ENCODE measurements at places on chromosomes 3 and 15.

DNA sequence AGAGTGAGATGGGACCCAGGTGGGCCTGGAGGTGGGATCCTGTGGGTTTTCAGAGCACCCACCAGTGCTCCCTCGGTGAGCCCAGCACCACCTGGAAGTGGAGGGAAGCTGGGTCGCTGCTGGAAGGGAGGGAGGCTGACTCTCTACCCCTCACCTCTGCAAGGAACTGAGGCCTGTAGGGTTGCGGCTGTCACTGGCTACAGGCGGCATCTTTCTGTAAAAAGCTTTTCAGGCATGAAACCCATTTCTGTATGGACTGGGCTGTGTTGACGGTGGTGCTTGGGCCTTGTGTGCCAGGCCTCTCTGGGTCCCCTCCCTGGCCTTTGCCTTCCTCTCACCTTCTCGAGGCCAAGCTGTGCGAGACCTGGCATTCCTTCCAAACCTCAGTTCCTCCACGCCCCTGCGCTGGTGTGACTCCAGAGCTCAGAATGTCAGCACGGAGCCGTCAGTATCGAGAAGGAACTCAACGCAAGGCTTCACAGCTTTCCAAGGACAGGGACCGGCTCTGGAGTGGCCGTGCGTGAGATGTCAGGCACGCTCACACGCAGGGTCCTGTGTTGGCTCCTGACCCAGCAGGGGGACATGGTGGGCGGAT is 16.6 kb downstream of the ABTB1 start:
- DNase-seq, result no peak

DNA sequence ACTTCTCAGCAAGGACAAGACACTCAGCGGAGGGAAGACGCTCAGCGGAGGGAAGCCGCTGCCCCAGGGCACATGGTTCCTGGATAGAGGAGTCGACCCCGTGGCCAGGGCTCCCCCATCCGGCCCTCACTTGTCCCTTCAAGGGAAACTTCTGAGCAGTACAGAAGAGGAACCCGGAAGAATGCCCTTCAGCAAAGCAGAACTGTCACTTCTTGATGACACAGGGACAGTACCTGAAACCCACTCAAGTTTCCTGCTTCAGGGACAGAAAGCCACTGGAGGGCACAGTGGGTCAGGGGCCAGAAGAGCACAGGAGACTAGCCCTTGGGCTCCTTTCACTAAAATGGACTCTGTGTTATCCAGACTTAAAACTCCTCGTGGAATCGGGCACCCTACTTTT is 97.8 kb upstream of the RPL32 start:
- no peak for DNase-seq

DNA sequence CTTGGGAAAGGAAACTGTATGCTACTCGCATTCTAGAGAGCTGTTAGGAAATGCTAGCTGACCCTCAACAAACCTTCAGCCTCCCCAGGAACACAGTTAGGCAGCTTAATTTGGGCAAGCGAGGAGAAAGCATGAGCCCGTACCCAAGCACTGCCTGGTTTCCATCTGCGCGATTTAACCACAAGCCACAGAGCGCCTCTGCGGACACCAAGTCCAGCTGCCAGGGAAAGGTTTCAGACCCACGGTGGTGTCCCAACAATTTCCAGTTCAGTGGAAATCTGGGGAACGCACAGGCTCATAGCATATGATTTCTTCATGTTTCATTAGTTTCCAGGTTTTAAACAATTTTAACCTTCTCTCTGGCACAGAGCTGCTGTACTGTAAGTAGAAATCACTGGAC is 617.6 kb downstream of the FHIT start:
- DNase-seq, result no peak

GRCh38 chr3:37603722-37604121 is 258.0 kb upstream of the CTDSPL start:
- DNase-seq, result no peak

GRCh38 chr3:3627114-3627513 is 172.1 kb upstream of the LRRN1 start:
- no peak for DNase-seq

- DNase-seq, result no peak
Measured at GRCh38 chr3:66139415-66139814, 81.4 kb upstream of the SLC25A26 start.

DNA sequence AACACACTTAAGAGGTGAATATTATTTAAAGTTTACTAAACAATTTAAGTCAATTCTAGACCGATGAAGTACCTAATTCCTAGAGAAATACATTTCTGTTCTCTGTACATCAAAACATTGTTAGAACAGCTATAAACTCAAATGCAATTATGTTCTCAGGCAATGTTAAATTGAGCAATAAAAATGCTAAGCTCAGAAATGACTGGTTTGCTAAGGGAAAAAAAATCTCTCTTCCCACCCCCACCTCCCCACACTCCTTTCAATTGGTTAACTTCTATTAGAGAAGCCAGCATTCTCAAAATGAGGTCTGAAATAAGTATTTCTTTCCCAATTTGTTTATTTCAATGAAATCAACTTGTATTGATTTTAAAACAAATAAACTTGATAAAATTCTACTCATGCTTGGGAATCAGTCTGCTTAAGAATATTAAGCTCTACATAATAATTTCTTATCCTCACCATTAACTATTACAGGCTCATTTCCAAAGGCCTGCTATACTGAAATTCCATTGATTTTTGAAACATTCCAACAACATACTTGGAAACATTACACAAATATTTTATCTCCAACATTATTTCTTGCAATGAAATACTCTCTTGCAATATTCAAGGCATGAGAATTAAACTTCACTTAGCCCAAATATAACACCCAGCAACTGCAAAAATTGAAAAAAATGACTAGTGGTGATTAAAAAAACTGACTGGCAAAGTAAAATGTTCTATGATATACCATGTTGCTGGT is 22.6 kb downstream of the TSPAN3 start:
- no peak for DNase-seq

DNA sequence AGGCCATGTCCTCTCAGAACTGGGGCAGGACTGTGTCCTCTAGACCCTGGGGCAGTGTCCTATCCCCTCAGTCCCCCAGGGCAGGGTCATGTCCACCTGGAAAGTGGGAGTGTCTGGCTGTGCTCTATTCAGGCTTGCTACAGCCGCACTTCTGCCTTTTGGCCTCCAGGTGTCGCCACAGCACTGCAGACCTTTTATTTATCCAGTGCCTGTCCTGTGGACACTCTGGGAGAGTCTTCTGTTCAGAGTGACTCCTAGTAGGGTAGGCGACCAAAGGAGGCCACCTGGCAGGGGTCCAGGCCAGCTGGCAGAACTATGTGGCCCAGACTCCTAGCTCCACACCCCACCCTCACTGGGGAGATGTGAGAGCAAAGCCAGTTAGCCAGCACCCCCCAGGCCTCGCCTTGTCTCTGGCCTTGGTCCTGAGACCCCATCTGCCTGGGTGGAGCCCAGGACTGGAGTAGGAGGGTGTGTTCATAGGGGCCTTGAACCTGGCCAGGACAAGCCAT is 3.9 kb downstream of the TMIE start:
- peak; percentile 67 for DNase-seq

DNA sequence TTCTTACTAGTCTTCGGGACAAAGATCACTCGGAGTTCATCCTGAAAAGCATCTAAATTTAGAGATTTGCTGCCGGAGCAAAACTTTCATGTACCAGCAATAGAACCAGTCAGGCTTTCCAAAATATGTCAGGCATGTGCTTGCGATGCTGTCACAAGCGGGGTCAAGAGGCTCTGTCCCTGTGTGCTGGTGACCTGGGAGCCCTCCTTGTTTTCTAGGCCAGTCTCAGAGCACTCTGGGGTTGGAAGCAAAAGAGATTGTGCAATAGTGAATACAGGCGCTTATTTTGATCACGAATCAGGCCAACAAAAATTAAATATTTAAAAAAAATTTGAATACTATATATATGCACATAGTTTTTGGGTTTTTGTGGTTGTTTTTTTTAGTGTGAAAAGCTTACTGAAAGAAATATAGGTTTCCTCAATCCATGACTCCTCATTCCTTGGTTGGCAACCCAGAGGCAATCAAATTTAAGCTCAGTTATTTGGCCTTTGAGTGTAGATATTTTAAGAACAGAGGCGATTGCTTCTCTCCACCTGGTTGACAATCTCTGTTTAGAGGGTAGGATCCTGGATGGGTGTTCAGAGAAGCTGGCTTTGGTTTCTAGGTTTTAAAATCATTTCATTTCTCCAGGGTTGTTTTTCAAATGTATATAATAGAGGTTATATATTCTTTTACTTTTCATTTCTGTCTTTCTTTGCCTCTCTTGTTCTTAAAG is 8.4 kb upstream of the KLHL24 start:
- DNase-seq, result no peak

- DNase-seq, result no peak
Measured at GRCh38 chr15:78071383-78071782, 6.1 kb downstream of the TBC1D2B start.

- no peak for DNase-seq
Measured at GRCh38 chr3:136296960-136297359, 46.8 kb downstream of the PCCB start.

DNA sequence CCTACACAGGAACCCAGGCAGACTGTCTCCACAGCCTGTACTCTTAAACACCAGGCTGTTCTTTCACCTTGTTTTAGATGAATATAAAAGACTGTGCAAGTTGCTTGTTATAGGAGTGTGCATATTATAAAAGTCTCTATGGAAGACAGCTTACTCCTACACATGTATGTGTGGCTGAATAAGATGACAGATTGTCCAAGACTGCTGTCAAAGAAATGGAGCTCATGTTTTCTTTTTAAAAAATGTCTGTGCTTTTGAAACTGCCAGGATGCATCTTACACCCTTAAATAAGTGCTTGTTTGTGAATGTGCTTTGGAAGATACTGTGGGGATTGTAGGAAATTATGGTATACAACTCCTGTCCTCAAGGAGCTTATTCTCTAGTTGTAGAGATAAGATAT is 237.4 kb downstream of the BBX start:
- no peak for DNase-seq

- no peak for DNase-seq
Measured at GRCh38 chr3:186217820-186218164, 108.9 kb upstream of the ETV5 start.

- DNase-seq, result no peak
Measured at GRCh38 chr15:49902685-49903501, 216.1 kb downstream of the ATP8B4 start.

DNA sequence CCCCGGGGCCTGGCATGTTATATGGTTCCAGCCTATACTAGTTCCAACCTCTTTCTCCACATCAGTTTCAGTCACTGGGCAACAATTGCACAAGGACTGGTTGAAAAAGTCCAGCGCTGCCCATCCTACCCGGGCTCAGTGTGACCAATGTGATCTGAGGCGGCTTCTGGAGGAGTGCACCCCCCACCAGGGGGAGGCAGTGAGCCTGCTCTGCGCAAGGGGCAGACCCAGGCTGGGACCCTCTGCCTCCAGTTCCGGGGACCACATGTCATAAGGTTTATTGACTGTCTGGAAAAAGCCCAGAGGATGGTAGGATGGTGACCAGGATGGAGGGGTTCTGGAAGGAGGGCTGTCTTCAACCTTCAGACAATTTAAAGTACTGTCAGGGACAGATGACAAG is 25.6 kb upstream of the NR2E3 start:
- DNase-seq, result no peak

- DNase-seq, result no peak
Measured at GRCh38 chr15:38463893-38464292, 10.0 kb downstream of the FAM98B start.

DNA sequence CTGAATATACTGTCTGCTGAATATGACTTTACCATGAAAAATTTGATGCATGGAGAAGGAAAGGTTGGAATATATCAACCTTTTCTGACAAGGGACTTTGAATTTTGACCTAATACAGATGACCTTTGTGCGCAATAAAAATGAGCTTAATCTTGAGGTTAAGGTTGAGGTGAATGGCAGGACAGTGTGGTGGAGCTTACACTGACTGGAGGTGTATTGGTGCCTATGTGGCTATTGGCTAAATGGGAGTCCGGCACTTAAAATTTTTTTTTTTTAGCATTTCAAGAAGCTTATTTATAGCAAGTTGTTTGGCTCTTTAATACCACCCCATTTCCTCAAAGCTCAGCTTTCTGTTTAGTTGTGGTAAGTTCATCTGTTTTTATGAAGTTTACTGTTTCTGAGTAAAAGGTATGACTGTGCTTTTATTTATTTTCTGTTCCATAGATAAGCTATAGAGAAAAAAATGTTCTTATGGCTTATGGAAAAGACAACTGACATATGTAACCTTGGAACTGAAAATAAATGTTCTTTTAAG is 15.2 kb downstream of the CDIN1 start:
- no peak for DNase-seq

- DNase-seq, result no peak
Measured at GRCh38 chr3:180290300-180290699, 253.6 kb upstream of the PEX5L start.

GRCh38 chr15:33132722-33133345 is 61.7 kb downstream of the FMN1 start:
- no peak for DNase-seq

GRCh38 chr3:150081084-150081483 is 110.4 kb upstream of the PFN2 start:
- no peak for DNase-seq

- DNase-seq, result no peak
Measured at GRCh38 chr3:31635545-31635944, 102.8 kb downstream of the STT3B start.

GRCh38 chr15:37824717-37825382 is 109.6 kb upstream of the TMCO5A start:
- DNase-seq, result no peak

DNA sequence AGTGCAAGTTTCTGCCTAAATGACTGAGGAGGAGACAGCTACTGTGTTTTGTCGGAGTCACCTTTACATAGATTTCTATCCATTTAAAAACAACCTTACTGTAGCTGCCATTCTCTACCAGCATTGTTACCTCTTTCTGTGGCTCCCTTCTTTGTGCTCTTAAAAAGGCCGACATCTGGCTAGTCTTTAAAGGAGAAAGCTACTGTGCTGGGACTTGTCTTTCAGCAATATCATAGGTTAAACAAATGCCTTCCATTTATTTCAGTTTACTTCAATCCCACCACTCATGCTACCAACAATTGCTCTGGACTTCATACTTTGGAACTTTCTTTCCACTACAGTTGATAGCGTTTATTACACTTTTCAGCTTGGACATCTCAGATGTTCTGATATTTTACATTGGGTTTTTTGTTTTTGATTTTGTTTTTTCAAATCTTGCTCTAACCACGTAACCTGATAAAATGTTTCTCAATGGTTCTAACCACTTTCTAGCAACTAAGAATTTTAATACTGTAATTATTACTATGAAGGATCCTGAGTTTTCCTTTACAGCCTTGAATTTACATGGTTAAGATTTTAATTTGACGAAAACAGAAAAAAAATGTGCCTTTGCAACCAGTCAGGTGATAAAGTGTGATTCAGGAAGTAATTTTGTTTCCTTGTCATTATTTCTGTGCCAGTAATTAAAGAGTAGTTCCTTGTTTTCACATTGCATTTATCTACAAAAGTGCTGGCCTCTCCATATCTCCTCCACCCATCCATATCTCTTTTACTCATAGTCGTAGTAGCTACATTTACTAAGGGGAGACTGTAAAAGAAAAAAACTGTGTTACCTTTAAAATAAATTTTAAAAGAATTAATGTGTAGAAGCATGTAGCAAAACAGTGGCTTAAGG is 1.3 kb upstream of the CBLB start:
- DNase-seq, result no peak

- DNase-seq, result no peak
Measured at GRCh38 chr3:188937389-188937788, 234.4 kb upstream of the TPRG1 start.
